Hematopoietic multipotent progenitor cell treated with erythropoietin and hydrocortisone succinate and interleukin-3 and kit ligand, for 8 days (in vitro differentiated cells): ENCODE measurements at places on chromosomes 7 and 10.

DNA sequence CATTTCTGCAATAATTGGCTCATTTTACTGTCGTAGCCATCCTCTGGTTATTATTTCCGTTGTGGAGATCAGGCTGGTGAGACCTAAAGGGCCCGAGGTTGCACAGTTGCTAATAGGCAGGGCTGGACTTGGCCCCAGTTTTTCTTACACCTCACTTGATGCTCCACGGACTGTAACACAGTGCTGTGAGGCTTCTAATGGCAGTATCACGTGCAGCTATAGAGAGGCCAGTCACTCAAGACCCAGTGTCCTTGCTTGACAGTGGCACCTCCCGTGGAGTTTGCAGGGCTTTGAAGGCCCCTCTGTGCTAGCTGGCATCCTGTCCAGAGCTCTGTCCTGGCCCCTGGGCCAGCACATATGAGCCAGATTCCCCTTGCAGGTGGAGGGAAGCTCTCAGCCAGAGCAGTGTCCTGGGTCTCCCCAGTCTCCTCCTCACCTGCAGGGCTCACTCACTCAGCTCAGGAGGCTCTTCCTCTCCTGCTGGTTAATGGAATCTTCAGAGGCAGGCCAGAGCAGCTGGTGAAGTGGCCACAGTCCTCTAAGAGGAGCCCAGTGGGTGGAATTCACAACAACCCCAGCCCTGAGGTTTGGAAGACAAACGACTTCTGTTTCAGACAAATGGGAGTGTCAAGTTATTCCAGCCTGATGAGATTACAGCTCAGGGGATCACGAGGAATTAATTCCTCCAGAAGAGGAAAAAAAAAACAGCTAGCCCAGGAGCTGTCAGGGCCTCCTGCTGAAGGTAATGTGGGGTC lies 114.2 kb upstream of the FAM180A start:
- no peak for DNase-seq

- no peak for DNase-seq
Observed at GRCh38 chr10:124325633-124325914, 93.1 kb downstream of the OAT start.

- DNase-seq = no peak
Observed at GRCh38 chr10:132991706-132992432, 49.5 kb upstream of the CFAP46 start.

- DNase-seq = no peak
Observed at GRCh38 chr7:91892821-91893340, 12.4 kb upstream of the MTERF1 start.

DNA sequence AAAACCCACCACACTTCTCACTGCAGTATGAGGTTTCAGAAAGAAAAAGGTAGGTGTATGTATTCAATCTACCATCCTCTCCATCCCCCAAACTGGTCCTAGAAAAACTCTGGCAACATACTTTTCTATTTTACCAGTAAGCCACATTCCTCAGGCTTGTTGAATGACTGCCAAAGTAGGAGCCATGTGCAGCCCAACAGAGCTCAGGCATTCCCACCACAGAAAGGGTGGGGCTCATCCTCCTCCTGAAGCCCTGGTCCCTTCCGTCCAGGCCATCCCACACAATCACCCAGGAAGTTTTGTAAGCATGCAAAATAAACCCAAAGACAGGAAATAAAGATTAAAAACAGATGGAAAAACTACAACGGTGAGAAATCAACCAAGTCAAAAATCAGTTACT lies 57.2 kb downstream of the MAD1L1 start:
- no peak for DNase-seq

DNA sequence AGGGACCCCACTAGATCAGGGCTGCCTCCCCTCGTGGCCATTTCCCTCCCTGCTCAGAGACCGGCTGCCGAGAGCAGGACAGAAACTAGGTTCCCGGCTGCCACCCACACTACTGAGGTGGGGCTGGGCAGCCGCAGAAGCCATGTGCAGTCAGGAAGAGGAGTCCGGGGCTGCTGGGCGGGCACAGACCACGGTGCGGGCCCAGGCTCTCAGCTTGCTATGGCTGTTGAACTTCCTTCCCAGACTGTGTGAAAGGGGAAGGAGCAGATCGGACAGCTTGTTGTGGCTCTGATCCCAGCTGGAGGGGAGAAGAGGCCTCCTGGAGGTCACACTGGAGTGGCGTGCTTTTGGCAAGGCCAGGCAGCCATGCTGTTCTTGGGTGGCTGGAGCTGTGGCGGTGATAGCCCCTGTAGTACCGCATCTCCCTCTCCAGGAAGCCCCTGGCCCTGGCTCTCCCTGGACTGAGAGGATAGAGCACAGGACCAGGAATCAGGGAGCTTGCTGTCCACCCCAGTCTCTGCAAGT lies 56.8 kb downstream of the HK1 start:
- peak; percentile 54 for DNase-seq

DNA sequence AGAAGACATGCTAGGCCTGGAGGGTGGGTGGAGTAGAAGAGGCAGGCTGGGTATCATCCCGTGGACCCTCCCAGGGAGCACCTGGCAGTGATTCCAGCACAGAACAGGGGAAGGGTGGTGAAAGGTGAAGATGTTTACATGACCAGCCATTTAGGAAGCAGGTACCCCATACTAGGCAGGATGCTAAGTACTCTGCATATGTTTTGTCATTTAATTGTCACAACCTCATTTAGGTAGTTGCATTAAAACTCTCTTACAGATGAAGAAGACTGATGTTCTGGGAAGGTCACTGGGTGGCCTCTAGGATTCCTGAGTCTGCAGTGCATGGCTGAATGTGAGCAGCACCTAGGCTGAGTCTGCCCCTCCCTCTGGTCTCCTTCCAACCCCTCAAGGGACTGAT lies 15.2 kb downstream of the ITPRIP start:
- DNase-seq = no peak
